ENCODE measurements at places on chromosomes 12 and 14.
A peak's percentile ranks its signal among the peaks of the same experiment; 100 is the strongest.

- no peak for DNase-seq
These were observed 190.8 kb upstream of the ARHGAP5 start for GRCh38 chr14:31886156-31886835.

GRCh38 chr12:33357181-33357580 is 82.4 kb downstream of the SYT10 start:
- no peak for DNase-seq

DNA sequence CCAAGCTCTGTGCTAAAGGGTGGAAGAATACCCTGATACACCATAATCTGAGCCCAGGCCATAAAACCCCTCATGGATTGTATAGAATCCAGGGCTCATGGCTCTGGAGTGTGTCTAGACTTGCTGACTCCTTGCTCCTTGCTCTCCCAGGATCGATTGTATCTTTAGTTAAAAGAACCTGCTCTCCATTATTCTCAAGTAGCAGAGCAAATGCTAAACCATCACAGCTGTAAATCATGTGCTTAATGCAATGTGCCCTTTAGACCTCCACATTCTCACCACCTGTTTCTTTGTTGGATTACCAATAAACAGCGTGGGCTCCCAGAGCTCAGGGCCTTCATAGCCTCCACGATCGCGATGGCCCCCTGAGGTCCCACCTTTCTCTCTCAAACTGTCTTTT is 411.6 kb upstream of the FBXO33 start:
- no peak for DNase-seq

GRCh38 chr12:129101404-129101803 is 248.1 kb downstream of the GLT1D1 start:
- DNase-seq: no peak

- DNase-seq: peak; percentile 62
These were observed 821.8 kb downstream of the GALC start for GRCh38 chr14:87171141-87171540.

DNA sequence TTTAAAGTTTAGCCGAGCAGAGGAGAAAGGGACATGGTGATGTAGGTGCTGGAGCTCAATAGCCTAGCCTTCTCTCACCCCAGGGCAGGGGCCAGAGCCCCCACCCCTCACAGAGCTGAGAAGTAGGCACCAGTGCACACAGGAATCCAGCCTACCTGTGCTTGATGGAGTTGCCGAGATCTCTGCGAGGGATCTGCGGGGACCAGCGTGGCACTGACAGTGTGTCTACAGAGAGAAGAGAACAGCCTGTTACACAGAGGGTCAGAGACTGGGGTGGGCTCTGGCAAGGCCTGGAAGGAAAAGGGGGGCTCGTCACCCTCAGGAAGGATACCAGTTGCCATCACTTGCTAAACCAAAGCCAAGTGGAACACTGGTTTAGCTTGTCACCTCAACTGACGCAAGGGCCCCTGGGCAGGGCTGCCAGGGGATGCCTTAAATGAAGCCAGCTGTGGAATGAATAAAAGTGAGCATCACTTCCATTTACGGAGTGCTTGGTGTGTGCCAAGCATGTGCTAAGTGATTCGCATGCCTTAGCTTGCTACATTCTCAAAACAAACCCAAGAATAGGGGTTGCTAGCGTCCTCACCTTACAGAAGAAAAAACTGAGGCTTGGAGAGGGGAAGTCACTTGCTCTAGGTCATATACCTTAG is 220.8 kb upstream of the NOS1 start:
- no peak for DNase-seq

- DNase-seq: no peak
These were observed 17.5 kb downstream of the PNMA1 start for GRCh38 chr14:73696466-73697400.

GRCh38 chr12:123367511-123367910 is 2.9 kb upstream of the SBNO1 start:
- no peak for DNase-seq

- DNase-seq: peak; percentile 19
These were observed 2.5 kb downstream of the SCN8A start for GRCh38 chr12:51593539-51593938.

DNA sequence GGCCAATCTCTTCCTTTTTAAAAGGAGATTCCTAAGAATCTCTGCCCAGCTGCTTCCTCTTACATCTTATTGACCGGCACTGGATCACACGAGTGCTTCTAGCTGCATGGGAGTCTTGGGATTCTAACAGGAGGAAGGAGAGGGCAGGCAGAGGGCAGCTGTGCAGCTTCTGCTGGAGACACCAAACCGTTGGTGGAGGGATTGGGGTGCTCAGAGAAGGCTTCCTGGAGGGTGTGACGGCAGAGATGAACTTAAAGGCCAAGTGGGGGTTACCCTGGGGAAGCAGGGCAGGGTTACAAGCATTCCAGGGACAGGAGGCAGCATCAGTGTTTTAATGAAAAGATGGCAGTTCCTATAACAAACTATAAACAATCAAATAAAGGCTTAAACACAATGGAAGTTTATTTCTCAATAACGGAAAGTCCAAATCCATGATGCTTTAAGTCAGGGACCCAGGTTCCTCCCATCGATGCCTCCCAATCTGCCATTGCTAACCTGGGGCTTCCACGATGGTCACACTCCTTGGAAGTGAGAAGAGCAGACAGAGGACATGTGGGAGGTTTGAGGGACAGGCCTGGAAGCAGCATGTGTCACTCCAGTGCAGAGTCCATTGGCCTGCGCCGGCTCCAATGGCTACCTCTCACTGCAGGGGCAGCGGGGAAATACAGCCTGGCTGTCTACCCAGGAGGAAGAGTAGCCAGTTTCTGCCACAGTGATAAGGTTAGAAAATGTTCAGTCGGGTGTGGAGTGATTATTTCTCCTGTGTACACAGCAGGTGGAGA is 53.1 kb upstream of the DDX11 start:
- no peak for DNase-seq

DNA sequence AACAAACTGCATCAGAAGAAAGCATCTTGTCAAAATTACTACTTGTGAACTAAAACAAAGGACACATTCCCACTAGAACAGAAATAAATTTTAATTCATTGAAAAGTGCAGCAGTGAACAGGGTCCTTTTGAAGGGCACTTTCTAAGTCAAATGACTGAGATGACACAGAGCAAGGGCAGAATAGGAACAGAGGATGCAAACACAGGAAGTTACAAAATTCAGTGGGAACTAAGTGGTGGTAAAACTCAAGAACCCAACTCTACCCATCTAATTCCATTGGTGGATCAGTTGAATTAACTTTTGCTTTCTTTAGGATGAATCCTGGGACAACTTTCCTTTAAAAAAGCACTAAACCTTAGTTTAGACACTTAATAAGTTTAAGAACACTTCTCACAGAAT is 45.8 kb downstream of the GNS start:
- no peak for DNase-seq

- DNase-seq: no peak
These were observed 30.1 kb upstream of the CLEC14A start for GRCh38 chr14:38285962-38286361.

GRCh38 chr12:27464220-27464554 is 17.7 kb downstream of the SMCO2 start:
- no peak for DNase-seq

- no peak for DNase-seq
These were observed 20.1 kb downstream of the EIF5 start for GRCh38 chr14:103354141-103354540.

- DNase-seq: no peak
These were observed 269.7 kb downstream of the KSR2 start for GRCh38 chr12:117699118-117699517.

GRCh38 chr12:1974812-1975211 is 29.4 kb downstream of the DCP1B start:
- DNase-seq: no peak

DNA sequence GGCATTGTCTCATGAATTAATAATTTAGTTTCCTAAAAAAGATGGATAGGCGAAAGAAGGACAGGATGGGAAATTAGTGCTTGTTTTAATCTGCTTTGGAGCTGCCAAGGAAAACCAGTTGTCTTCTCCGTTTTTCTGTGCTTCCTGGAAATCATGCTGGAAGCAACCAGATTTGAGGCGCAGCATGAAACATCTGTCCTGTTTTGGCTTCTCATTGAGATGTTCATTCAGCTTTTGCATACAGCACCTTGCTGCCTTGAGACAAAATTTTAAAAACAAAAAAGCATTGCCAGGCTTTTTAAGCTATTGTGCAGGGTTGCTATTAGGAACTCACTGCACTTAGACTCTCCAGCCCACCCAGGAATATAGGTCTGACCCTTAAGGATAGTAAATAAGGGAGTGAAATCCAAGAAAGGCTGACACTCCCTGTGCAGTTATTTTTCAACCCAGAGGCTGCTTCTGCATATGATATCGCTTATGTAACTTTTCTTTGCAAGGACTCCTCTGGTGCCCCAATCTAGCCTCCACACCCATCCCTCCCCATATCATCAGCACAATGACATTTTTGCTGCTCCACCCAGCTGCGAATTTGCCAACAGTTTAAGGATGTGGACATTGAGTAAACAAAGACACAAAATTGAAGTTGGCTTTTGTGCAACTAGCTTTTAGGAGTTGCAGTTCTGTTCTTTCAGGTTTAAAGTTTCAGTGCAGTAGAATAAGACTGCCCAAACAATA is 46.9 kb upstream of the MDM1 start:
- DNase-seq: no peak

GRCh38 chr14:84127495-84127894 is 1402.4 kb upstream of the FLRT2 start:
- no peak for DNase-seq

- DNase-seq: peak; percentile 93
These were observed 64.9 kb downstream of the TMX1 start for GRCh38 chr14:51304941-51305340.

DNA sequence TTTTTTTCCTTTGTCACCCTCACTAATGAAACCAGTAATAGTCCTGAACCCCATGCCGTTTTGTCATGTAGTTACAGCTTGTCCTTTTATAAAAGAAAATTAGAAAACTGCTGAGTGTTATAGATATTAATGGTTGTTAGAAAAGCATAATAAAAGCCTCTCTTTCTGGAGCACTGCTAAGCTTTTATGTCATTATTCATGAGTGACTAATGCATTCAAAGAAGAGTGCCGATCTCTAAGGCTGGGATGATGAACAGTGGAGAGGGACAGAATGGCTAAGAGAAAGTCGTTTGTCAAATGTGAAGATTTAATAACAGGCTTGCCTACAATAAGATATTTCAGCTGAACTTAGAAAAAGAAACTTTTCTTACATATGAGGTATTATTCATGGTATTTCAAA is 121.6 kb downstream of the MGAT4C start:
- DNase-seq: no peak

GRCh38 chr14:21781543-21781942 is 107.9 kb upstream of the OR4E1 start:
- DNase-seq: no peak

GRCh38 chr14:31219169-31219568 is 11.6 kb upstream of the HECTD1 start:
- no peak for DNase-seq

GRCh38 chr12:56237552-56237951 is 7.7 kb downstream of the SLC39A5 start:
- no peak for DNase-seq

GRCh38 chr14:31895646-31896045 is 181.5 kb upstream of the ARHGAP5 start:
- no peak for DNase-seq

GRCh38 chr12:78439666-78440065 is 424.9 kb upstream of the SYT1 start:
- no peak for DNase-seq

GRCh38 chr14:61145034-61145902 is 135.9 kb downstream of the TMEM30B start:
- DNase-seq: peak; percentile 73

DNA sequence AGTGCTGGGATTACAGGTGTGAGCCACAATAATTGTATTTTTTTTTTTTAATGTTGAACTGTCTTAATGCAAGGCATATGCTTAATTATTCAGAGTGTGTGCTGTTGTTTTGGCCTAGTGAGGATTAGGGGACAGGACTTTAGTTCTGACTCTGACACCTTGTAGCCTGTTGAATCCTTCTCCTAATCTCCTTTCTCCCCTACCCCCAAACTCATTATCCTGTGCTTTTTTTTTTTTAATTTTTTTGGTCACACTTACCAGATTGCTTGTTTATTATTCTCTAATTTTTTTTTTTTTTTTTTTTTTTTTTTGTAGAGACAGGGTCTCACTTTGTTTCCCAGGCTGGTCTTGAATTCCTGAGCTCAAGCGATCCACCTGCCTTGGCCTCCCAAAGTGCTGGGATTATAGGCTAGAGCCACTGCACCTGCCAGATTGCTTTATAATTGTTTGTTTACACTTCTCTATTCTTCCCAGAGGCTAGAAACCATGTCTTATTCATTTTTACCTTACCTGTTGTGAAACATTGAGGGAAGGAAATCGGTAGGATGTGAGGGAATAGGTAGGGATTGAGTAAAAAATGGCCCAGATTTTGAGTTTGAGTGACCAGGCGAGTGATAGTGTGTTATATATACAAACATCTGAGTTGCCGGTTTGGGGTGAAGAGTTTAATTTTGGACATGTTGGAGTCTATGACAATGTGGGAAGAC is 32.2 kb downstream of the DIP2B start:
- no peak for DNase-seq

DNA sequence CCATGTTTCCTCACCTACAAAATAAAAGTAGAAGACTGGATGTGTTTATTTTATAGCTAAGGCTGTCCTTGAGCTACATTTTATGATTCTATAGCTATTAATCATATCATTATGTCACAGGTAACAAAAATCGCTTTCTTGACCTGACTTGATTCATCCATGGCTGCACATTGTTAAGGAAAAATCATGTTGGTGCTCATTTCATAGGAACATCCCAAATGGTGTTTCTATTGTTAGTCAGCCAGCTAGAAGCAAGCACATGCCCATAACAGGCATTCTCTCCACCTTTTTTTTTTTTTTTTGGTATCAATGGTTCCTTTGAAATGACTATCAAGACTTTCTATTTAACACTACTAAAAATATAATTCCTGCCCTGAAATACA is 45.3 kb upstream of the PTHLH start:
- no peak for DNase-seq

GRCh38 chr14:51095854-51096823 is 1.2 kb upstream of the TRIM9 start:
- DNase-seq: peak; percentile 66

GRCh38 chr14:87688524-87688923 is 304.5 kb downstream of the GALC start:
- no peak for DNase-seq

DNA sequence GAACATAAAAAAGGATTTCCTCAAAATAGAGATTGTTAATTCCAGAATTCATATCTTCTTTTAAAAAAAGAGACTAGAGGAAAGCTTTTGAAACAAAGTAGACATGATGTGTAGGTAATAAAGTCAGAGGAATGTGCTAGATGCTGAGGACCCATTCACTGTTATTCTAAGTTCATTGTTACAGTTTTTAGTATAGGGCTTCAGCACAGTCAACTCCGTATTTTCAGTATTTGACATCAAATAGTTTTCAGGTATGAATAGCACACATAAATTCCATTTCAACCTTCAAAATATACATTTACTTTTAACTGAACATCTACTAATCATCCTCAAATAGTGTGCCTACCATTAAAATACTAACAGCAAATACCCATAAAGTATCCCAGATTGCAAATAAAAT is 227.8 kb downstream of the EPS8 start:
- no peak for DNase-seq

DNA sequence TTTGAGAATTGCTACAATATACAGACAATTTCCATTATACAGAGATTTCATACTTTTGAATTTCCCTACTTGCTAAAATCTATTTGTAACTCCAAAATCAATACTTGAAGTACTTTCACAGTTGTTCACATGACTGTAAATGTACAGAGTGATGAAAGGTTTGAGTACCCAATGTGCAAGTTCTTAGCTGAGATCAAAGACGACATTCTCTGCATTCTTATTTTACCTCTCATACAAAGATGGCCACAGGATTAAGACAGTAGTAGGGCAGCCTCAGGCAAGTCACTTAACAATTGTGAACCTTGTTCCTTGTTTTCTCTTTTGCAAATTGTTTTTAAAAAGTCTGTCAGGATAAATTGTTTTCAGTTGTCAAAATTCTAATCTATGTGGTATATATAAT is 255.9 kb upstream of the KITLG start:
- peak; percentile 43 for DNase-seq

Measured in retinal pigment epithelial cell (primary cell).